ENCODE measurements at places on chromosomes 11 and 22.

GRCh38 chr11:128941573-128942271 is 949 bp downstream of the TP53AIP1 start:
- no peak for DNase-seq

DNA sequence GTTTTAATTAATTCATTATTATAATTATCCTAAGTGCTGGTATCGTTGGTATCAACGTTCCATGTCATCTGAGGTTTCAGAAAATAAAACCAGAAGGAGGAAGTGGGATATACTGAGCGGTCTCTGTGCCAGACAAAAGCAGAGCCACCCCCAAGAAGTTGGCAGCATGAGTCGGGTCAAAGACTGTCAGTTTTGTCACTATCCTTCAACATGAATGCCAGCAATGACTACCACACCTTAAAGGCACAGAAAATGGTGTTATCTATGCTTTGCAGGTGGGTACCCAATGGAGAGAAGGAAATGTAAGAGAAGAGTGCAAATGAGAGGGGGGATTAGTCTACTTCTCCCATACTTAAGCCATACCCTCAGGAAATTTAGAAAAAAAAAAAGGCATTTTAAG is 408.5 kb downstream of the OPCML start:
- no peak for DNase-seq

DNA sequence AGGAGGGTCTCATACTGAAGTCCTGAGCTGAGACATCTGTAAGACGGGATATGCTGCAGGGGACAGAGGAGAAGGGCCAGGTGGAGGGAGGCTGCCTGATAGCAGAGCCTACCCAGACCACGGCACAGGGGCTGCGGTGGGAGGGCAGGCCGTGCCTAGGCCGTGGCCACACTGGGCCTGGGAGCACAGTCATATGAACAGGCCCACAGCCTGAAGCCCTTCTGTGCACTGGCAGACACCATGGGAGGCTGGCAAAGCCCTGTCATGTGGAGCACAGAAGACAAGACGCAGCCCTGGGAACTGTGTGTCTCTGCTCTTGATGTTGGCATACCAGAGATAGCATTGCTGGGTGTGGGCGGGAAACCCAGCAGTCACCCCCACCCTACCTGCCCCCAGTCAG is 3.3 kb downstream of the SPATA19 start:
- no peak for DNase-seq

DNA sequence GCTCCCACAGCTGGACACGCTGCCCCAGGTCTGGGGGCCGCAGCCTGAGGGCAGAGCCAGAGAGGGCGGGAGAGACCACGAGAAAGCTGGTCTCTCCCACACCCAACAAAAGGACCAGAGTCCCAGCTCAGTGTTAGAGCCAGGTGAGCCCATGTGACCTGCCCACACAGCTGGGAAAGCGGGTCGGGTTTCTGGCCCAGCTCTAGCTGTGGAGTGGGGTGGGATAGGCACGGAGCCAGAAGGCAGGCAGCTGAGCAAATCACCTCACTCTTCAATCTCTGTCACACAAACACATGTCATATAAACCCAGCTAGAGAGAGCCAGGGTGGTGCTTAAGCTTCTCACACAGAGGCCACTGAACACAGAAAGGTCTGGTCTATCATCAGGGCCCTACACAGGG is 7.8 kb upstream of the EIF3D start:
- no peak for DNase-seq

GRCh38 chr11:62985041-62985750 is 429 bp upstream of the SLC22A6 start:
- no peak for DNase-seq

Data from activated CD4-positive, alpha-beta T cell treated with anti-CD3 and anti-CD28 coated beads for 48 hours (primary cell).